Stimulated activated CD8-positive, alpha-beta memory T cell treated with anti-CD3 and anti-CD28 coated beads, Interleukin-2, amount 100 ng/mL, for 1 hour (primary cell): ENCODE measurements at places on chromosomes 6 and 20.

- no peak for DNase-seq
Observed at GRCh38 chr6:162560891-162561290, 166.7 kb downstream of the PRKN start.

- DNase-seq, result no peak
Observed at GRCh38 chr6:81999270-81999669, 246.8 kb upstream of the TENT5A start.

DNA sequence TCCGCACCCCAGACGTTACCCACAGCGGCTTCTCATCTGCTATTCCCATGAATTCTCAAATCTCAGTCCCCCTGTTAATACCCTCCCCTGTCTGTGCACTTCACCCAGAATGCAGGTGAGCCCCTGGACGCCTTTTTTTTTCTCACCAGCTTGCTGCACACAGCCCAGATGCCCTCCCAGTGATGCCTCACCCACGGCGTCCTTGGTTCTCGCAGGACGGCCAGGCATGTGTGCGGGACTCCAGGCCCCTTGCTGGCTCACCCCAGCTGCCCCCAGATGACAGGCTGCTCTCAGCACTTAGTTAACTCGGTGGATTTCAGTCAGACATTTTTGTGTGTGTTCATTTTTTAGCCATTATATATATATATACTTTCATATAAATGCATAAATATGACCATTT is 25.4 kb upstream of the PI16 start:
- no peak for DNase-seq

DNA sequence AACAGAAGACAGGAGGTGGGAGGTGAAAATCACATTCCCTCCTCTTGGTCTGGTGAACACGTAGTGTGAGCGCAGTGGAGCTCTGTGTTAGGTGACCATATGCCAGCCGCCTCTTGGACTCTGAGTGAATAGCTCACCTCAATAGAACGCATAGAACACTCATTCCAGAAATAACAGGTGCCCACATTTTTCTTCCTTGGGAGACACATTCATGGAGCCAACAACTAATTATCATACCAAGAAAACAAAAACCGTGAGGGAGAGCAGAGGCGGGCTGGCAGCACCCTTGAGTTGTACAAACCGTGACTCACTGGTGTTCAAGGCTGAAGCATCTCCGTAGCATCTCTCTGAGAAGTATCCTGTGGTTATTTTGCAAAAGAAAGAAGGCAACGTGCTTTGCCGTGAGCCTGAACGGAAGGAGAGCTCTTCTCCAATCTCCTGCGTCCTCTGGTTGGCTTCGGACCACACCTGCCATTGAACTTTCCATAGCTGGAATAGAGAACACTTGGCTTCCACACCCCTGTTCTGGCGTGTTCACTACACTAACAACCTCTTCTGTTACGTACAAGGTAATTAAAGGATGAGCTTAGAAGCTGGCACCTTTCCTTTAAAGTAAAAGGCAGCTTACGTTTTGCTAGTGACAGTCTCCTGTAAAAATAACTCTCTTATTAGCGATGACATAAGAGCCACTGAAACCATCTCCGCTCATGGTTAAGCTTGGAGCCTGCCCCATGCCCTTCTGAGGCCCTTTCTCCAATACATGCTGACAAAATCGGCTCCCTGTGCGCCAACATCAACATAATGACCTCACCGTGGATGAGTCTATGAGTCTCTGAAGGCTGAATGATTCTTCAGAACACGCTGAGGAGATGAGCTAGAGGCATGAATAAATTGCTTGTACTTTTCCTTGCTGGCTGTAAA is 30.2 kb upstream of the SGK1 start:
- no peak for DNase-seq

DNA sequence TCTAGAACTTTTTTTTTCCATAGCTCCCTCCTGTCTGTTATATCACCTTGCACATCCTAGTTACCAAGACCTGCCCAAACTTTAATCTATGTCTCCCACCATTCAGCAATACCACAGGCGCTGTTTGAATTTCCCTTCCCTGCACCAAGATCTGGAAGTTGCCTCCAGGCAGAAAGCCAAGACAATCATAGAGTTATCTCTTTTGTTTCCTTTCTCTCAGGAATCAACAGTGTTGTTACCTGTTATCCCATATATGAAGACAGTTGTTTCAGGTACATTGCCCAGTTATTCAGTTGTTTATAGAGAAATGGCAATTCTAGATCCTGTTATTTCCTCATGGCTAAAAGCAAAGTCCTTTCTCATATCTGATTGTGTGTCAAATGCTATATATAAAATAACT is 63.2 kb downstream of the PDSS2 start:
- DNase-seq, result no peak

DNA sequence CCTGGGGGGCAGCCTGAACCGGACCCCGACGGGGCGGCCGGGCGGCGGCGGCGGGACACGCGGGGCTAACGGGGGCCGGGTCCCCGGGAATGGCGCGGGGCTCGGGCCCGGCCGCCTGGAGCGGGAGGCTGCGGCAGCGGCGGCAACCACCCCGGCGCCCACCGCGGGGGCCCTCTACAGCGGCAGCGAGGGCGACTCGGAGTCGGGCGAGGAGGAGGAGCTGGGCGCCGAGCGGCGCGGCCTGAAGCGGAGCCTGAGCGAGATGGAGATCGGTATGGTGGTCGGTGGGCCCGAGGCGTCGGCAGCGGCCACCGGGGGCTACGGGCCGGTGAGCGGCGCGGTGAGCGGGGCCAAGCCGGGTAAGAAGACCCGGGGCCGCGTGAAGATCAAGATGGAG is 636 bp downstream of the SRF start:
- no peak for DNase-seq

- no peak for DNase-seq
Observed at GRCh38 chr6:15358579-15359327, 112.9 kb downstream of the JARID2 start.

GRCh38 chr6:11974089-11974488 is 38.0 kb upstream of the HIVEP1 start:
- DNase-seq, result no peak

- DNase-seq, result no peak
Observed at GRCh38 chr6:111662072-111662793, 56.6 kb upstream of the TRAF3IP2 start.

DNA sequence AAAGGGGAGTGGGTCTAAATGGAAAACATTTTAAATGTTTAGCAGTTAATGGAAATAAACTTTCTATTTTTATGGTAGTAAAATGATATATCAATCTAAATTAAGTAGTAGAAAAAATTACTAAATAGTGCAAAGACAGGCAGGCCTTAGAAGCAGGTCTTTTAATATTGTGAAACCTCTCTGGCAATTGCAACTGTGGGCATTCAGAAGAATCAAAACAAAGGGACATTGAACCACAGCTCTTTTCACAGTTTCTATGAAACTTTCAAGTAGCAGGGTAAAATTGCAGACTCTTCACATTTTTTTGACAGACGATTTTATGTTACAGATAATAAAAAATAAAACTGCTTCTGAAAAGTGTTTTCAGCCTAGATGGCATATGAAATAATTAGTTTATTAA is 533.7 kb downstream of the BCKDHB start:
- DNase-seq, result no peak
